CD4-positive, alpha-beta T cell treated with Interleukin-12 subunit alpha and Interleukin-12 subunit beta, for 1 hour (primary cell): ENCODE measurements at places on chromosomes 2 and 18.
A peak's percentile ranks its signal among the peaks of the same experiment; 100 is the strongest.

DNA sequence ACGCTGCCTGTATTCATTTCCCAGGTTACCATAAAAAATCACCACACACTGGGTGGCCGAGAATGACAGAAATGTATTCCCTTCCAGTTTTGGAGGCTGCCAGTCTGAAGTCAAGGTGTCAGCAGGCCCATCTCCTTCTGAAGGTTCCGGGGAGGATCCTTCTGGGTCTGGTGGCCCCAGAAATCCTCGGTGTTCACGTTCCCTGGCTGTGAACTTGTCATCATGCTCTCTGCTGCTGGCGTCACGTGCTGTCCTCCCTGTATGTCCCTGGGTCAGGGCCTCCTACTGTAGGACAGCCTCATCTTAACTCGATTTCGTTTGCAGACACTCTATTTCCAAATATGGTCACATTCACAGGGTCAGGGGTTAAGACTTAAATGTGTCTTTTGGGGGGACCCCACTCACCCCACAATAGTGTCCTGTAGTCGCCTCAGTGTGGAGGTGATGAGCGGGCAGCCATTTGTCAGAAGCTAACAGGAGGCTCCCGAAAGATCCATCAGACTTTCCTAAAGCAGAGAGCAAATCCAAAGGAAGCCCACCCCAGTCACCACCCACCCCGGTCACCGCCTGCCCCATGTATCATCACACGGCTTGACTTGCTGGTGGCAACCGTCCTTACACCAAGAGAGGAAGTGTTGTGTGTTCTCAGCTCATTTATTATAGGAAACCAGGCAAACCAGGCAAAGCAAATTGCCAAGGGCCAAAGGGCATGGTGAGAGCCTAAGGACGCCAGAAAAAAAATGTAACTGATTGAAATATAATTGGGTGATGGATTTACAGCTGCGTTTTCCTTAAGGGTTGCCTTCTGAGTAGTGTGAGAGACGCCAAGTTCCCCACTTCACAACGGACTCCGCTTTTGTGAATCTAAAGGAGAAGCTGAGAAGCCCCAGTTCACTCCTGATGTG is 148.8 kb upstream of the ZNF236 start:
- no peak for DNase-seq

DNA sequence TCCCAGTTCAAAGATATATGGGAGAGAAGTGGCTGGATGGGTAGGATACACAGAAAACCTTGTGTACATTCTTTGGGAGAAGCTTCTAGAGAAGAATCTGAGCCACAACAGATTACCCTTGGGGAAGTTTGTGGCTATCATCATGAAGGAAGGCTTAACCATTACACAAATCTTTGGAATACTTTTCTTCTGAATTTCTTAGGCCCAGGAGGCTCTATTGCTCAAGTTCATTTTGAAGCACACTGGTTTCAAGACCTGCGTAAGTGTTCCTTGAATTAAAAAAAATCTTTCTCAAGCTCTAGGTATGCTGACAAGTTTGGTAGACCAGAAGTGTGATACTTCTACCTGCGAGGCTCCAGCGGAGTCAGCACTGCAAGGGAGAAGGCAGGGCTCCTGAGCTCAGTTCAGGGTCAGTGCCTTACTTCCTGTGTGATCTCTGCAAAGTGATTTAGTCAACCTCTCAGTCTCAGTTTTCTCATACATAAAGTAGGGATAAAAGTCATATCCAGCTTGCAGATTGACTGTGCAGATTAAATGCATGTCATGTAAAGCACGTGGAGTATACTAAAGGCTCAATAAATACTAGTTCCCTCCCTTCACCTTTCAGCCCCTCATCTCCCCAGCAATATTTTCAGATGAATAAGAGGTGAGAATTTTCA is 438.6 kb downstream of the DLGAP1 start:
- no peak for DNase-seq

DNA sequence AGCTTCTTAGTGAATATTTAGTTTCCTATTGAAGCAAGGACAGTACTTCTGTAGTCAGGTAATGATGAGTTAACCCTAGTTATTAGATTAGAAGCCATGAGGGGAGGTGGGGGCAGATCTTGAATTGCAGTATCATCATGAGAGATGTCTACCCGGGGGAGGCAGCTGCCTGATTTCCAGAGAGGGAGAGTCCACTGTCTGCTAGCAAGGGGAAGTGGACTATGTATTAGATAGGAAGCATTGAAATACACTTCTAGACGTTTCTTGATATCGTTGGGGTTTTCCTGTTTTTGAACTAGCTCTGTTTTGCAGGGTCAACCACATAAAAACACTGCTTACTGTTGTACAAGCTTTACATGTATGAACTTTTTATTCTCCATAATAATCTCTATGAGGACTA is 38.8 kb downstream of the APLF start:
- peak; percentile 14 for DNase-seq

GRCh38 chr18:50879302-50880118 is 592 bp downstream of the ME2 start:
- DNase-seq = peak; percentile 47

GRCh38 chr18:44258576-44258975 is 422.1 kb upstream of the SETBP1 start:
- no peak for DNase-seq

GRCh38 chr2:216557820-216558219 is 59.2 kb downstream of the RPL37A start:
- no peak for DNase-seq

DNA sequence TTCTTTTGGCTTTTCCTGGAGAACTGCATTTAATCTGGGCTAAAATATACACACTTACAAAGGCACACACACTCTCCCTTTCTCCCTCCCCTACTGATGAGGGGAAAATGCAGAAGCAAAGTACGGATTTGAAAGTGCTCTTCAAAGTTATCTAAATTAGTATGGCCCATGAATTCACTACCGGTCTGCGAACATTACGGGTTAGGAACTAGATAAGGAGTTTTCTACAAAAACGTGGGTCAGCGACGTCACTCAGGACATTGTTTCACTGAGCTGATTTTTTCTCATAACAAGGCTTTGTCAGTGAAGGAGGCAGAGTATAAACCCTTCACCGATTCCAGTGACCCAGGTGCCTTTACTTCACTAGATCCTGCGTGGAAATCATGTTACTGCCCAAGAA is 47.3 kb downstream of the COA5 start:
- DNase-seq = no peak

DNA sequence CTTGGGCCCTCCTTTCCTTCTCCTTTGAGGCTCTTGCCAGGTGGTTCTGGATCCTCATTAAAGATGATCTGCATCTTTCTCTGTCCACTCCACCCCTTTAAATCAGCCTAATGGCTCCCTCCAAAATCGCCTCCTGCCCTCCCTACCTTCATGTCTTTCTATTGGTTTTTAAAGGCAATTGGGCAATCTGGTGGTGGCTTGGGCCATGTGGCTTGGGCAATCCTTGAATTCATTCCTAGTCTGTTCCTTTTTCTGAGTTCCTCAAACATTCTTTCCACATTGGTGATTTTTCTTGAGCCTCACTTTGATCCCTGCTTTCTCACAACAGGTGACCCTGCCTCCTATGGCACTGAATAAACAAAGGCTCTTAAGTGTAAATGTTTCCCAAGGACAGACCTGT is 266.2 kb upstream of the REV1 start:
- no peak for DNase-seq

DNA sequence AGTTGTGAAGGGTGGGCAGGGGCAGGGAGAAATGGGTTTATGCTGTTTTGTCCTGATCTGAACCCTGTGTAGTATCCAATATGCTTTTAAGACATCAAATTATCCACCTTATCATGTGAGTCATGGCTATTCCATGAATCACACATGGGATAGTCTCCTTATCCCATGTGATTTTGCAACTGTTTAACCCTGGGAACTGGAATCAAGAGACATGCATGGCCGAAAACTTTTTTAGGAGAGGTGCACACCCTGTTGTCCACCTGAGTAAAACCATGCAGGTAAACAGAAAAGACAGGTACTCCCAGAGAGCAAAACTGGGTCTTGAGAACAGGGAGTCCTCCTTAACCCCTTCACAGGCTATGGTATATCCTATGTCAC is 490.6 kb upstream of the HS6ST1 start:
- DNase-seq = no peak

DNA sequence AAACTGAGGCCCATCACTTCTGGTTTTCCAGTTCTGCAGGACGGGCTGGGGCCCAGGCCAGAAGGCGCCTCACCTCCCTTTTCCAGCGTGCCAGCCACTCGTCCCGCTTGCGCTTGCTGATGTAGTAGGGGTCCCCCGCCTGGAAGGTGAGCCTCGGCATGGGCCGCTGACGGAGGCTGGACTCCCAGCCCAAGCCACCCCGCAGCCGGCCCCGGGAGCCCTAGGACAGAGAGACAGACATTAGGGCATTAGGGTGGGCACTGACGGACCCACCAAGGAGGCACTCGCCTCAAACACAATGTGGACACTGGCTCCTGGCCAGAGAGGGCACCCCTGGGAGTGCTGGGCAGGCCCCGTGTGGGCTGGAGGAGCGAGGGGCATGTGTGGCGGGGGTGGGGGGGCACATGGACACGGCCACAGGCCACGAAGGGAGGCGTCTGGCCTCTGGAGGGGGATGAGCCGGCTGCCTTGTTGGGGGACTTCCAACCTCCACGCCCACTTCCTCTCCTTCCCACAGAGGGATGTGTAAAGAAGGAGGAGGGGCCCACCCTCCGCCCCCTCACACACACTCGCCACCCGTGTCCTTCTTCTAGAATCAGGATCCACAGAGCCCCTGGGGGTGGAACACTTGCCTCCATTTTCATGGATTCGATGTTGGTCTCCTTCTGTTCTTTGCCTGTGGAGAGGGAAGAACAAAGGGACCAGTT is 66.7 kb downstream of the DNMT3A start:
- peak; percentile 76 for DNase-seq

DNA sequence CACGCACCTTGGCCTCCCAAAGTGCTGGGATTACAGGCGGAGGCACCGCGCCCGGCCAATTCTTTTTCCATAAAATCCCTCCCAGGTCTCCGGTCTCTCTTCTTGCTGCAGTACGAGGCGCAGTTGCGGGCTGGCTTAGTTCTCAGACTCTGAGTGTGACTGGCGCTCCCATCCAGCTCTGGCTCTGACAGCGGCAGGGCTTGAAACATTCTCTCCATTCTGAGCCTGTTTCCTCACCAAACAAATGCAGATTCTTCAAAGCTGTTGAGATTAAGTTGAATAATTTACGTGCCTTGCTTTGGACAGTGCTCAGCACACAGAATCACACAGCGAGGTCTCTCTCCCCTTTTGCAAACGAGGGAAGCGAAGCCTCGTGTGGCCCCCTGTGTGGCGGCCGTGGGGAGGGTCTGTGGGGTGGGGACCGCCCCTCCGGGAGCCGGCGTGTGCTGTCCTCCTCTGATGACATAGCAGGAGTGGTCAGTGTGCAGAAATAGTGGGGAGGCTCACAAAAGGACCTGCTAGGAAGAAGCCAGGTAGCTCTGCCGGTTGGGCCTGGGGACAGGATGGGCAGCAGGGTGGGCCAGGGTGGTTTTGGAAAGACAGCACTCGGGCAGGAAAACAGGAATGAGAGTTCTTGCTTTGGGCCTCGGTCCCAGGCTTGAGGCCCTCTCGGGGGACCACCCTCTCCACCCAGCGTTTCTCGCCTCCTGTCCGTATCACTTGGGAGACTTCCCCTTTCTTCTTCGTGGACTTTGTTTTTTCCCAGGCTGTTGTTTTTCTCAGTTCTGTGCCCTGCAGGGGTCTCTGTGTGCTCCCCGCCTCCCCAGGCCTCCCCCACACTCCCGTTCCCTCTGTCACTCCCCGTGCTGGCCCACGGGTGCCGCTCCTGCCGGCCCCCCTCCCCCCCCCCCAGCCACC is 75.0 kb downstream of the KCNG2 start:
- no peak for DNase-seq

DNA sequence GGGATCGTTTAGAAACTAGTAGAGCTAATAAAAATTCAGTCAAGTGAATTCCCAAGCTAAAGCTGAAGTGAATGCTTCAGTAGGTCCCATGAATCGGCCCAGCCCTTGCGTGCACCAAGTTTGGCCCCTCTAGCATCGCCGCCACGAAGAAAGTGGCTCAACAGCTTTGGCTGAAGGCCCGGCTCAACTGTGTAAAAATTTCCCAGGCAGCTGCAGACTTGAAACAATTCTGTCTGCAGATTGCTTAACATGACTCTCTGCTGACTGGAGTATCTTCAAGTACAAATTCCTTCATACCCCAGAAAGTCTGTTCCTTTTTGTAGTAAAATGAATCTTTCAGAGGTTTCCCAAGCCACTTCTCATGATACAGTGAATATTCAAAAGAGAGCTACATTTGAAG is 32.7 kb downstream of the ALMS1 start:
- DNase-seq = no peak

DNA sequence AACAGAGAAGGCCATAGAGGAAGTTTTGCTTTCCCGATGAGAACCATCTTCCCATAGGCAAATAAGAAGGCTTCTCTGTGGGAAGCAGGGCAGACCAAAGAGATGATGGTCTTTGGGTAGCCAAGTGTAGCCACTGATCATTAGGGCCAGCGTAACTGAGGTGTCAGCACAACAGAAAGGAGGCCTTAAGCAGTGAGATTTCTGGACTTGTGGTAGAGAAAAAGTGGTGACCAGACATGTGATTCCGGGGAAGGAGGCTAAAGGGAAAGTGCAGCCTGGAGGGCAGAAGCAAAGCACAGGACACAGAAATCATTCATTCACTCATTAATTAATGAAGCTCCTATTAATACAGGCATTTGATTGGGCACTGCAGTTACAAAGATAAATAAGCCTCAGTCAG is 15.4 kb downstream of the EVA1A start:
- DNase-seq = no peak

GRCh38 chr2:130314377-130314776 is 28.3 kb upstream of the IMP4 start:
- no peak for DNase-seq
